ENCODE measurements at places on chromosomes 13 and 19.

DNA sequence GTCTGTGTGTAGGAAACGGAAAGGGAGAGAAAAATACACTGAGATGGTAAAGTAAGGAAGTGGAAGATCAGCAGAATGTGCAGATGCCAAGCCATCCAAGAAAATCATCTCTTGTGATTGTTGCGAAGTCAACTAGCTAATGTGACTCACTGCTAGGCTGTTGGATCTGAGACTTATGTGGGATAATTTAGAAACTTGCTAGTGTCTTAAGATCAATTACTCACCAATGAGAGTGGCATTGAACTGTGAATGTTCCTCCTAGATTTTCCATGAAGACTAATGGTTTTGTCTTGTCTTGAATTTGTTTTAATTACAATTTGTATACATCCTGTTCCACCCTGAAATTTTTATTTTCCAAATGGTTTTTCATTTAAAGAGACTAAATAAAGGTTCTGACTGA, 771.6 kb downstream of the EFNB2 start:
- DNase-seq, result peak; percentile 53

- no peak for DNase-seq
Measured at GRCh38 chr13:43411741-43412140, 375.0 kb downstream of the ENOX1 start.

- DNase-seq, result peak; percentile 79
Measured at GRCh38 chr13:44141725-44142539, 231.7 kb upstream of the SERP2 start.

- DNase-seq, result no peak
Measured at GRCh38 chr19:49188626-49189200, 31.1 kb downstream of the TRPM4 start.

GRCh38 chr19:584240-585001, 5.3 kb upstream of the HCN2 start:
- no peak for DNase-seq

DNA sequence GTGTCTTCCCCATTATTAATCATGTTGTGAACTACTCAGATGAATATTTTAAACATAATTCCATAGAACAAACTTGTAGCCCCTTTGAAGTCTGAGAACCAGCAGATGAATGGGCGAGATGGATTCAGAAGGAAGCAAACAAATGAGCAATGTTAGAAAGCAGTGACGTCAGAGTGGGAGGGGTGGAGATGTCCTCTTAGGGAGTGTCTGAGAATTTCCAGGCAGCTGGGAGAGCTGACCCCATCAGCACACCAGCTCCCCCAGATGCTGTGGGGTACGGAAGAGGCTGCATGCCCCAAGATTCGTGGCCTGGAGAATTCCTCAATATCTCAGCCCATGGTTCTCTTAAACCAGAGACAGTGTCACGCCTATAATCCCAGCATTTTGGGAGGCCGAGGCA, 68.6 kb downstream of the DPF1 start:
- DNase-seq, result peak; percentile 56

DNA sequence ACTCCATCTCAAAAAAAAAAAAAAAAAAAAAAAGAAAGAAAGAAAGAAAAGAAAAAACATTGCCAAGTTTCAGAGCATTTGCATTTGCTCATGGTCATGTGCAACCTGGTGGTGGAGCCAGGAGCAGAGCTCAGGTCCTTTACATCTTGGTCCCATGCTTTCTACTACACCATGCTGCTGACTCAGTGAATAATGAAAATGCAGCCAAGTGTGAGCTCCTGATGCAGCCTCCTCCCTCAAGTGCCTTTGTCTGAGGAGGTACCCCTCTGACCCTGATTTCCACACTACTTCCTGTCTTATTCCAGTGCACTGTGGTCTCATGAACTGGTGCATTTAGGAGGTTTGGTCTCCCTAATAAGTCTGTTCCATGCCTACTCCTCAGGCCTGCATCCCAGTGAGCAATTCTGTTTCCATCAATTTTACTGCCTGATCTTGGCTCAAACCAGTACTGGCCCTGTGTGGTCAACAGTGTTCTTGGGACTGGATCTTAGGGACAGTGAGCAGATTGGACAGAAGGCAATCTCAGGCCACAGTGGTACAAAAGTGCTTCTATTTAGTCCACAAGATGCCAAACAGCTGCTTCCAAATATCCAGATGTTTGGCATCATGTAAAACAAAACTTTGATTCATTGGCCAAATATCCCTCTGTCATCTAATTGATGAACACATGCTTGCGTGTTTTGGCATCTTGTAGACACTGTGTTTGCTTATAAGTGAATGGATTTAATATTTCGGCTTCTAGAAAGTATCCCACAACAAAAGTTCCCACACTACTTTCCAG, 28.8 kb upstream of the LRCH1 start:
- DNase-seq, result no peak

GRCh38 chr13:33999811-34000605, 182.1 kb downstream of the RFC3 start:
- no peak for DNase-seq

GRCh38 chr19:3284759-3285646, 60.5 kb downstream of the CELF5 start:
- DNase-seq, result peak; percentile 80

GRCh38 chr13:42101821-42102585, 53.6 kb downstream of the DGKH start:
- no peak for DNase-seq

DNA sequence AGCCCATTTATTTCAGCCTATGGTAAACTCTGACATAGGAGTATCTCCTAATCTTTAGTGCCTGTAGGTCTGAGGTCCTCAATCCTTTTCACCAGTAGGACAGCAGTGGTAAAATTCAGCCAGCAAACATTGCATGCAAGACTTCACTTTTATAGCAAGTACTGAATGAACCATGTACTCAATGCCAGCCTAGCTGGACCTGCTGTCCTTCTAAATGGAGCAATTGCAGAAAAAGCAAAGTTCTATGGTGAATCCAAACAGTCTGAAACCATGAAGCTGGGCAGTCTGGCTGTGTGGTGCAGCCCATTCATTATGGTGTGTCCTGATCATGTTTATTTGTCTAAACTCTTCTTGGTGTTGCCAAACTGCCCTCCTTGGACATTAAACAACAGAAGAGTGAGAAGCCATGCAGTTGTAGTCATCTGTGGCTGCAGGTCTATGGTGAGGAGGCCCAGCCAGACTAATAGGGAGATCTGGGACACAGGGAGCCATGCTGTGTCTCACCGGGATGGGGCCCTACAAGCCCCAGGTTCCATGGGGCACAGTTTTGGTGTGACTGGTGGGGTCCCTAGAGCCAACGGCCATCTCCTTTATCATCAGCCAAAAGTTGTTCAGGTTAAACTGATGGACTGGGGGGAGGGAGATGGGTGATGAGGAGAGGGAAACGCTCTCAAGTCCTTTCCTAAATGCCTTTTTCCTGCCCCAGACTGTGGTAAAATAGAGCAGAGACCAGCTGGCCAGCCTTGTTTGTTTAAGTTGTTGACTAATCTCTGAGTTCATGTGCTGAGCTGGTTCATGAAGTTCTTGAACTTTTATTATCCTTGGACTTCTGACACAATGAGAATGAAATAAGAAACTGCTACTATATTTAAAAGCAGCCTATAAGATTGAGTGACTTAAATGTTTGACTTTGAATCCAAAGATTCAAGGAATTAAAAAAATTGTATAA, 20.6 kb upstream of the TNFSF11 start:
- DNase-seq, result peak; percentile 69

- DNase-seq, result no peak
Measured at GRCh38 chr19:38692458-38693379, 45.3 kb downstream of the ACTN4 start.

DNA sequence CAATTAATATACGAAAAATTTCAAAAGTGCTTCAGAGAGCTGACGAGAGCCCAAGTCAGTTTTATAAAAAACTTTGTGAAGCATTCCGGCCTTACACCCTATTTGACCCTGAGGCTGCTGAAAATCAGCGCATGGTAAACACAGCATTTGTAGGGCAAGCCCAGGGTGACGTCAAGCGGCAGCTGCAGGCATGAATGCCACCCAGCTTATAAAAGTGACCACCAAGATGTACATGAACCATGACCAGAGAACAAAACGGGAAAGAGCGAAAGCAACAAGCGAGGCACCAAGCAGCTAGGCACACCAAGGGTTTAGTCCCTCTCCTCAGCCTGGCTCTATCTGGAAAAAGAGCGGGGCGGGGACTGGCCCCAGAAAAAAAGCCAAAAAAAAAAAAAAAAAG, 6.0 kb downstream of the SIGLEC11 start:
- DNase-seq, result peak; percentile 18

GRCh38 chr19:19550485-19550929, 12.4 kb downstream of the CILP2 start:
- DNase-seq, result no peak

- no peak for DNase-seq
Measured at GRCh38 chr13:40657951-40658350, 8.5 kb downstream of the FOXO1 start.

- no peak for DNase-seq
Measured at GRCh38 chr13:39840201-39840600, 184.7 kb downstream of the COG6 start.

DNA sequence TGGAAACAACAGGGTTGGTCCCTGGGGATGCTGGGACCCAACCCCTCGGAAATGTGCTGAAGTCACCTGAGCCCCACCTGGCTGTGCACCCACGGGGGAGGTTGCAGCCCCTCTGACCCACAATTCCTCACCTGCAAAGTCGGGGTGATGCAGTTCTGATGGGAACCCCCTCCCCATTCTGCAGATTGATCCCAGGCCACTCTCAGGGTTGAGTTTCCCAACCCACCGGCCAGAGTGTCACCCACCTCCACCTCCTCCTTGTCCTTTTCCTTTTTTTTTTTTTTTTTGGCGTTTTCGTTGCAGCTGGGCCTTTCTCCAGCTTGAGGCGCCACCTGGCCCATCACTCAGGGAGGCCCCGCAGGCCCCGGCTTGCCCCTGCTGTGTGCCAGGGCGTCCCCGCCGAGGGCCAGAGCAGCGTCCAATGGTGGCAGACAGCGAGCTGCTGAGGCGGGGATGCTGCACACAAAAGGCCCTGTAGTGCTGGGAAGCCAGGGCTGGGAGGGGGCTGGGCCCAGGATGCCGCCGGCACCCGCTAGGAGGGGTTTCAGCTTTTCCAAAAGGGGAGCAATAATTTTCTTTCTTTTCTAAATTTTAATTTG, 4.6 kb downstream of the PIK3R2 start:
- DNase-seq, result peak; percentile 70

- DNase-seq, result peak; percentile 64
Measured at GRCh38 chr13:97781891-97782305, 171.6 kb upstream of the IPO5 start.

GRCh38 chr19:58397533-58398037, 2.1 kb downstream of the RNF225 start:
- DNase-seq, result no peak

DNA sequence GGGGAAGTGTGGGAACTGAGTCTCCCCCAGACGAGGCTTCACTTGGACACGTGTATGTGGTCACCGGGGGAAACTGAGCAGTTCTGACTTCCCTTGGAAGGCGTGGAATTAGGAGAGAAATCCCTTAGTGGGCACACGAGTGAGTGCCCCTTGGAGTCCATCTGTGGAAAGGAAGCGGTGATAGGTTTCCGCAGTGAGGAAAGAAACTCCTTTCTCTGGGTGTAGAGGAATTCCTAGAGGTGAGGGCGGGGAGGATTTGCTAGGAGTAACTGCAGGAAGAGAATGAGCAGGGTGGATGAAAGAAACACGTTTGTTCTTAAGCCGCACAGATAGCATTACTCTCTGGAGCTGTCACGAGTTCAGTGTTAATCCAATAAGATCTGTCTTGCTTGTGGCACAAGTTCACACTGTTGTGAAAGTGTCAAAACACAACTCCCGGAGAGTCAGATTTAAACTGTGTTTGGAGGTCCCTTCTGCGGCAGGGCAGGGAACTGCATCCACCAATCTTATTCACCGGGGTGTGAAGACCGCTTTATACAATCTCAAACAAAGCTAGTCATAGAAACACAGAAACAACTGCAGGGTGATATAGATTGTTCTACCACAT, 1.2 kb downstream of the KL start:
- peak; percentile 75 for DNase-seq

GRCh38 chr19:8151767-8152035, 2.3 kb upstream of the FBN3 start:
- DNase-seq, result no peak

- no peak for DNase-seq
Measured at GRCh38 chr19:40501599-40501998, 34.8 kb downstream of the SPTBN4 start.

GRCh38 chr19:47309038-47309437, 623 bp upstream of the C5AR1 start:
- no peak for DNase-seq

DNA sequence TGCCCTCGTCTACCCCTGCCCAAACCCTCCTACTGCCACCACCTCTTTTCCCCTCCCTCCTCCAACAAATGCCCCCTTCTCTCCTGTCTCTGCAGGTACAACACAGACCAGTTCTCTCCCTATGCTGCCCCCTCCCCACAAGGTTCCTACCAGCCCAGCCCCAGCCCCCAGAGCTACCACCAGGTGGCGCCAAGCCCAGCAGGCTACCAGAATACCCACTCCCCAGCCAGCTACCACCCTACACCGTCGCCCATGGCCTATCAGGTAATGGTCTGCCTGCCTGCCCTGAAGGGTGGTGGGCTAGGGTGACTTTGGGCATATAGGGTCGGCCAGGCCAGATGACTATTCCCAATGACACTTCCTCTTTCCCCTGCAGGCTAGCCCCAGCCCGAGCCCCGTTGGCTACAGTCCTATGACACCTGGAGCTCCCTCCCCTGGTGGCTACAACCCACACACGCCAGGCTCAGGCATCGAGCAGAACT, 6.5 kb upstream of the TIMM50 start:
- no peak for DNase-seq

DNA sequence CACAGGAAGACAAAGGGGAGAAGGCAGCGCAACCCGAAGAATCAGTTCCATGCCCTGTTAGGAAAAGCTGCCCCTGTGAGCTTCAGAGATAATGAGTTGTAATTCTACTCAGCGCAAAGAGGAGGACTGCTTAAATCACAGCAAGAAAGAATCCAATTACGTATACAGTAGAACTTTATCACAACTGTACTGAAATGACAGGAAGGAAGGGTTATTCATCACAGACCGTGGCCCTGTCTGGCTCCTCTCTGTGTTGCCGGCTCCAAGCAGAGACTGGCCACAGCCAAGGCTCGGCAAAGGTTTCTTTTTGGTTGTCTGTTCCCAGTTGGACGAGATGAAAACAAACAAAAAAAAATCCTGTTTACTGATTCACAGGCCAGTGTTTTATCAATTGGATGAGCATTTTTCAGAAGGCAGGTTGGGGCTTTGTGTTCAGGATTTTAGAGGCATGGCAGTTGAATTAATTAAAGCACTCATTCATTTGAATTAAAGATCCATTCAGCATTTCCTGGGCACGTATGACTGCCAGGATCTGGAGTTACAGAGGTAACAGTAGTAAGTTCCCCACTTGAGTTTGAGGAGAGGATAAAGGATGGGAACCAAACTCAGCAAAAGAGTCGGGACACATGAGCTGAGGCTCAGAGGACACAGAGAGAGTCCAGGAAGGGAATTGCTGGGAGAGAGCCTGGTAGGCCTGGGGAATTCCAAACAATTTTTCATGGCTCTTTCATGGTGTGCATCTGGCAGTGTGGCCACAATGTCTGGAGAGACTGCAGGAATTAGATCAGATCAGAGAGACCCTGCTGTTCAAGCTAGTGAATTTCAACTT, 341.0 kb downstream of the DNAJC15 start:
- DNase-seq, result no peak
